Glutamatergic neuron (in vitro differentiated cells): ENCODE measurements at places on chromosomes 11 and 22. TPM values are rescaled to one million over a fixed set of nuclear protein-coding genes. Genes with fewer than 3 reads are reported as not detected.

The PARVB gene
- 7.7 TPM for total RNA-seq

DNA sequence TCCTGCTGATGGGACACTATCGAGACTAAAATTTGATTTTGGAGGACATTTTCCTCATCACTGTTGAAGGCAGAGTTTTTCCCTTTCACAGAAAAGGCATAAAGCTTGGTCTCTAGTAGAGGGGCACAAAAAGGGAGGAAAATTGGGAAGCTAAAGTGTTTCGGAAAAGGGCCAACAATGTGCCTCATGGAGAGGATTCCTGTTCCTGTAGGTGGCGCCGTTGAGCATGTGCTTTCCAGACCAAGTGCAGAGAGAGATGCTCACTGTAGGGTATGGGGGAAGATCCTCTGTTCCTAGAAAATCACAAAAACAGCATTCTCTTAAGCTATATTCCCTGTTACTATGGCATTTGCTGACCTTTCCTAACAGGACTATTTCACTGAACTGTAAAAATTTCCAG is 18.4 kb upstream of the OR4C5 start:
- no peak for DNase-seq

The OR51E1 gene
- total RNA-seq = not detected

GRCh38 chr11:65305501-65306268 is 9.0 kb upstream of the CDC42EP2 start:
- no peak for DNase-seq

DNA sequence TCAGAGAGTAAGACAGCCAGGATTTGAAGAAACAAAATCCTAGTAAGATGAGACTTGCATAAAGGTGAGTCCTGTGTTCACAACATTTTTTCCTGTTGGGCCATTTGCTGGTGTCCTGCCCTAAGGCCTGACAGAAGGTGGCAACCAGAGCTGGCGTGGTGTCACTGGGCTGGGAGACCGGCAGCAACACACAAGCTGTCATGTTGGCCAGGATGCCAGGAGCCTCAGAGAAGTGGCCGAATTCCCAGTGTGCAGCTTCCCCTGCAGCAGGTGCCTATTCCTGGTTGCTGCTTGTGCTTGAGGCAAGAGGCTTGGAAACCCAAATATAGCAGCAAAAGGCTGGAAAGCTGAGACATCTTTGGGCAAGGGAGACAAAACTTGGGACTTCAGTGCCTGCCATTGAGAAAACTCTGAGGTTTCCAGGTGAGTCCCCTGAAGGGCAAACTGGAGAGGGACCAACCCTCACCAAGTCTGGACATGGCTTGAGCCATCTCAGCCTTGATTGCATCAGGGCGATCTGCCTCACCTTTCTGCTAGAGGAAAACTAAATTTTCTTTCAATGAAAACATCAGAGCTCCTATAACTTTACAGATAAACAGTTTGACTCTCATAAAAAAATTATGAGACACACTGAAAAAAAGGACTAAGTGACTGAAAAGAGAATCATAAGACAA is 25.9 kb downstream of the ALG12 start:
- no peak for DNase-seq

The C11orf87 gene
- total RNA-seq = 0.27 TPM

The TRIM51 gene
- total RNA-seq = 0.37 TPM

The CDC42EP1 gene
- total RNA-seq = 2.1 TPM

- no peak for DNase-seq
Measured at GRCh38 chr11:122141725-122142124, 25.7 kb upstream of the BLID start.

DNA sequence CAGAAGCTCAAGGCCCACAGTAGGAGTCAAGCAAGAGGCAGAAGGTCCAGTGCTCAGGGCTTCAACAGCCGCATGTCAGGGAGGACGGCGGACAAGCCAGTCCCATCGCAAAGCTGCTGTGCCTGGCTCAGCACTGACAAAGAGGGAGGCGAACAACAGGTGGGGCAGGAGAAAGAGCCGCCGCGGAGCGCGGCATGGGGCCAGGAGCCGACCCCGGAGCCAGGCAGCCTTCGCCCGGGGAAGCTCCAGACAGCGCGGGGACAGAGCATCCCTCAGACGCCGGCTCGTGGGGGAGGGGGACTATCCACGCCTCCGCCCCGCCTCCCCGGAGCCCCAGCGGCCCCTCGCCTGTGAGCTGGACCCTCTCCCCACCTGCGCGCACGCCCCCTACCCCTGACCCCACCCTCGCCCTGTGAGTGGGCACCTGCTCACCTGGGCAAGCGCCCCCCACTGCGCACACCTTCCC is 369 bp downstream of the DHCR7 start:
- DNase-seq = peak; percentile 73

The AIFM3 gene
- total RNA-seq = 0.64 TPM

The HEPHL1 gene
- total RNA-seq = not detected

DNA sequence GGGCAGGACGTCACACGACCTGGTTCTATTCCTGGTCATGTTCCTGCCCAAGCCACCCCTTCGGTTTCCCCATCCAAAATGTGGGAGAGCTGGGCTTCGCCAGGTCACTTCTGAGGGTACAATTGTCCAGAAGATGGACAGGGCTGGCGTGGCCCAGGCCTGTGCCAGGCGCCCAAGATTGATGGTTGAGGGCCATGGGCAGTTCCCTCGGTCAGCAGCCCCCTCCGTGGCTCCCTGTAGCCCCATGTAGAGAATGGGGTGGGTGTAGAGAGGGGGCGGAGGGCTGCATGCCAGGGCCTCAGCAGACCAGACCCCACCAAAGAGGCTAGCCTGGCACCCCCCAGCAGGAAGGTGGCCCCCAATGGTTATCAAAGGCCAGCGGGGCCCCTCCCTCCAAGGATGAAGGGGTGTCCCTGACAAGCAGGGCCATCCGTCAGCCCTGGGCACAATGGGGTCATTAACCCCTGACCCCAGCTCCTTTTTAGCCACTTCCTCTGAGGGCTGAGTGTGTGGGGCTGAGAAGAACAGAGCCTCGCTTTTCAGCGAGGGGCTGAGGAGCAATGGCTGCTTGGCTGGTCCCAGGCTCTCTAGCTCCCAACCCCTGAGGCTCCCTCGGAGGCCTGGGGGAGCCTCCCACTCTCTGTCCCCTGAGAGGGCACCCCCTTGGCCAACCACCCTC is 11.0 kb upstream of the PICK1 start:
- no peak for DNase-seq
